ENCODE measurements at places on chromosomes 11 and 22.

GRCh38 chr11:10096987-10097386, 197.0 kb downstream of the SBF2 start:
- no peak for DNase-seq

- no peak for DNase-seq
These were observed 36.0 kb upstream of the EED start for GRCh38 chr11:86208572-86208971.

DNA sequence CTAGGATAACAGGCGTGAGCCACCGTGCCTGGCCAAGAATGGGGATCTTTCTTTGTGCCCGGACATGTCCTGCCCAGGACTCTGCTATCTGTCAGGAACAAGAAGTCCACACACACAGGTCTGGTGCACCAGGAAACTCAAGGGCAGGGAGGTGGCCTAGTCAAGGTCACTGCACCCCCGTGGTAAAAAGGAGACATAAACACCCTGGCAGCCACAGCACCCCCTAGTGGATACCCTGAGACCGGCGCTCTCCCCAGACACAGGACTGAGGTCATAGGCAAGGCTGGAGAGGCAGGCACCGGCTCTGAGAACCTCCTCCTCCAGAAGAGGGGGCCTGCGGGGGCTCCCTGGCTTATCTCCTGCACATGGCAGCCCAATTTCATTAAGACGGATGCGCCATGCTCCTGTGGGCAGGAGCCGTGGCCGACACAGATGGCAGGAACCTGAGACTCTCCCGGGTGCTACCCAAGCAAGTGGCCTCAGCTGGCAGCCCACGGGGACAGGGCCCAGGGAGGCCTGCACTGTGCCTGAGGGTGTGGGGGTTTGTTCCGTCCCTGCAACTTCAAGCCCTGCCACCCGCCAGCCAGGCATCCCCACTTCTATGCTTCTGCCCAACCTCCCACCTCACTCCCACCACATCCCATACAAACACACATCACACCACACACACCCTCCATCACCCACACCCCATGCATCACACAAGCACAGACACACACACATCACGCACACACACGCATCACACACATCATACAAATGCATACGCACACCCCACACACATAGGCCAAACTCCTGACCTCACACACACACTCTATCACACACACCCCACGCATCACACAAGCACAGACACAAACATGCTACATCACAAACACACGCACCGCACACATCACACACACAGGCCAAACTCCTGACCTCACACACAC, 19.6 kb downstream of the MACROD1 start:
- DNase-seq: peak; percentile 38

DNA sequence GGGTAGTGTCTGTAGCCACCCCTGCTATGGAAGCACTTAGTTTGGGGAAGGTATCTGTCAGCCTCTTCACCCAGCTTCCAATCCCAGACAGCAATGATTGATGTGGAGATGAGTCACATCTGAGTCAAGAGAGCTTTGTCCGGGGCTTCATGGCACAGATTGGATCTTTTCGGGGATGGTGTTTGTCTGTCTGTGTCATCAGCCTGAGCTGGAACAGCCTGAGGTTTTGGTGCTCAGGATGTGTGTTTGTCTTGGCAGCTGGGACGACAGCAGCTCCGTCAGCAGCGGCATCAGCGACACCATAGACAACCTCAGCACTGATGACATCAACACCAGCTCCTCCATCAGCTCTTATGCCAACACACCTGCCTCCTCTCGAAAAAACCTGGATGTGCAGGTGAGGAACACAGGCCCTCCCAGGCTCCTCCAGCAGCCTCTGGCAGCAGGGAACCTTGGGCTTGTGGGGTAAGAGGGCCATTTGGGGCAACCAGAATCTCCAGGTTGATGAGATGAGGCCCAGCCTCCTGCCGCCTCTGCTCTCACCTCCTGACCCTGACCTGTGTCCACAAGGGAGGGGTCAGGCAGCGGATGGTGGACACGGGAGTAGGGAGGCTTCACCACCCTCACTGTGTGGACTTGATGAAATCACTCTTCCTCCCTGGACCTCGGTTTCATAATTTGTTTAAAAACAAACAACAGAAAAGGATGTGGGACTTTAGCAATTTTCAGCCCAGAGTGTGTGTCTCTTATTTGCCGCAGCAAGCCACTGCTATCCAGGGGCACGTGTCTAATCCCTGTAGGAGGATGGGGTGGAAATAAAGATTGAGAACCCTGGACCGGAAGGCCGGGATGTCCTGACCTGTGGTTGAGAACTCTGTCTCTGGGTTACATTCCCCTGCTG, 124.3 kb downstream of the DBX1 start:
- DNase-seq: peak; percentile 76

- DNase-seq: no peak
These were observed 50.5 kb downstream of the SMCO4 start for GRCh38 chr11:93492464-93493251.

GRCh38 chr22:26447584-26448329, 18.7 kb downstream of the ASPHD2 start:
- DNase-seq: no peak

GRCh38 chr22:20864186-20864908, 5.5 kb downstream of the SNAP29 start:
- no peak for DNase-seq
